Ecto neural progenitor cell (in vitro differentiated cells): ENCODE measurements at places on chromosomes 7 and 10.

- DNase-seq = no peak
These were observed 75.3 kb upstream of the PTN start for GRCh38 chr7:137418841-137419240.

DNA sequence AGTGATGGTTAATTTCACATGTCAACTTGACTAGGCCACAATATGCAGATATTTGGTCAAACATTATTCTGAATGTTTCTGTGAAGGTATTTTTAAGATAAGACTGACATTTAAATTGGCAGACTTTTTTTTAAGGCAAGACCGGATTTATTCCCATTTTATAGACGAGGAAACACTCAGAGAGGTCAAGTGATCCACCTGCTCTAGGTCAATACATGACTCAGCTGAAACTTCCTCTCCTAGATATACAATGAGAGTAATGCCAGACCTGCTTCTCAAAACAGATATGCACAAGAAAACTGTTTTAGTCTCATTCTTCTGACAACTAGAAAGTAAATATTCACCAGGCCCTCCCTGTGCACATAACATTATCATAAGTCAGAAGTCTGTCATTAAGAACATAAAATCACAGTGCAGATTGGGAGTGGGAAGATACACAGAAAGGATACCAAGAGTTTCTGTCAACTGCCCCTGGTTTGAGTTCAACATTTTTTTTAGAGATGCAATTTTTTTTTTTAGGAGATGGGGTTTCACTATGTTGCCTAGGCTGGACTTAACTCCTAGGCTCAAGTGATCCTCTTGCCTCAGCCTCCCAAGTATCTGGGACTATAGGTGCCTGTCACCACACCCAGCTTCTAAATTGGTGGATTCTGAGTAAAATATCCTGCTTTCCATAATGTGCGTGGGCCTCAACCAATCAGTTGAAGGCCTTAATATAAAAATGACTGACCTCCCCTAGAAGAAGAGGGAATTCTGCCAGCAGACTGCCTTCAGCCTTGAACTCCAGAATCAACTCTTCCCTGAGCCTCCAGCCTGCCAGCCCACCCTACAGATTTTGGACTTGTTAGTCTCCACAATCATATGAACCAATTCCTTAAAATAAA is 121.4 kb downstream of the ZFAND4 start:
- DNase-seq = no peak

- DNase-seq = peak; percentile 80
These were observed 11.9 kb downstream of the FLNC start for GRCh38 chr7:128841921-128842673.

DNA sequence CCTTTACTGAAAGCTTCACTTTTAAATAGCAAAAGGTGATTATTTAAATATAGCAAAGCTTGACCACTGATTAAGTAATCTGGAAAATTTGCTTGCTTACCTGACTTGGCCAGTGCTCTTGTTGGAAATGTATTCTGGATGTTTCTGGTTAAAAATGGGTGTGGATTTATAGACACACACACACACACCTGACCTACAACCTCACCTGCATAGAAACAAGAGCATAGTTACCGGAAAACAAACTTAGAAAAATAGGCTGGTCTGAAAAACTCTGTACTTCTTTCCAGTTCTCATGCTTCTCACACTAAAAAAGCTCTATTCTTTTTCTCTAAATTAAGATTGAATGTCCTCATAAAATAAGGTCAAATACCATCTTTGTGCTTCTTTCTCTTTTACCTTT is at the start of gene AGR3:
AGR3 (minus strand) TSS at position 140 of the 400 bp plus-strand sequence. CDS start 3,365 bp downstream, outside the sequence.
- DNase-seq = no peak

DNA sequence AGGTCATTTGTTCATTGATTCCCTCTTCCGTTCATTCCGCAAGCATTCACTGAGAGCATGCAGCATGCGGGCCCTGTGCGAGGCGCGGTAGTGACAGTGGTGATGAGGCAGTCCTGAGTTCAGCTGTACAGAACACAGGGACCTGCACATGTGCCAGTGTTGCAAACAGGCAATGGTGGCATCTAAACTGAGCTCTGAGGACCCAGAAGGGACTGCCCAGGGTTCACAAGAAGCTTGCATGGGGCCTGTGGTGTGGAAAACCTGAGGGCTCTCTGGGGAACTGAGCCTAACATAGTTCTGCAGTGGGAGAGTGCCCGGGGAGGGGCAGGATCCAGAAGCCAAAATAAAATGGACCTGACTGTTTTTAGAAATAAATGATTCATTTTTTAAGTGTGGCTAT is 13.2 kb downstream of the ZNF488 start:
- no peak for DNase-seq

DNA sequence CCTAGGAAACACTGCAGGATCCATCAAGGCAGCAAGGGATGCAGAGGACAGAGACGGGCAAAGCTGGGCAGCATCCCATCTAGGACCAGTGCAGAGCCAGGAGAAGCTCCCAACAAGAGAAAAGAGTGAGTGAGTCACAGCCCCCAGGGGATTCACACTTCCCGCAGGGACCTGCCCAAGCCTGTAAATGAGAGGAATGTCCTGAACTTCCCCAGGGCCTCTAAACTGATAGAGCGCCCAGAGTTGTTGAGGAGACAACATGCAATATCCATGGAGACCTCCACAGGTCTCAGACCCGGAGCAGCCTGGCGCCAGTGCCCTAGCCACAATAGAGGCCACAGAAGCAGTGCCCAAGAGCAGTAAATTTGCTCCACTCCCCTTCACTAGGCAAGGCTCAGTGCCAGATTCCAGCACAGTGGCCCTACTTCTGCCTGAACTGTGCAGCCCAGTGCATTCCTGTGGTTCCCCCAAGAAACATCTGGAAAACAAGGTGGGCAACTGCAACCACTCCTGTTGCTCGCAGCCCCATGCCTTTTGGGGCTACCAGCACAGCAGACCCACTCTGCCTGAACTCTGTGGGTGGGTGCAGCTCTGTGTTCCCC is 567.5 kb downstream of the POM121L12 start:
- DNase-seq = no peak
